ENCODE measurements at places on chromosomes 4 and X.

GRCh38 chrX:70970482-70970995 is 39.6 kb upstream of the SLC7A3 start:
- DNase-seq, result no peak

DNA sequence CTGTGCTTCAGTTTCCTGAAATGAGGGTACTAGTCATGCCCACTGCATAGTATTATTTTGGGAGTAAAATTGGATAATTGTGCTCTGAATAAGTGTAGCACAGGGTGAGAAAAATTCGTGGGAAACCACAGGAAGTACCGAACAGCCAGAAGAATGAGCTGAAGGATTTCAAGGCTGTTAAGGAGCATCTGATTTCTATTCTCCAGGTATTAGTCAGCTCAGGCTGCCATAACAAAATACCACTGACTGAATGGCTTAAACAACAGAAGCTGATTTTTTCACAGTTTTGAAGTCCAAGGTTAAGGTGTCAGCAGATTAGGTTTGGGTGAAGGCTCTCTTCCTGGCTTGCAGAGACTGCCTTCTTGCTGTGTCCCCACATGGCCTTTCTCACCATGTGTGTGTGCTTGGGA is 41.9 kb downstream of the WWC2 start:
- DNase-seq, result no peak

GRCh38 chr4:8274765-8275547 is 5.4 kb downstream of the HTRA3 start:
- no peak for DNase-seq

DNA sequence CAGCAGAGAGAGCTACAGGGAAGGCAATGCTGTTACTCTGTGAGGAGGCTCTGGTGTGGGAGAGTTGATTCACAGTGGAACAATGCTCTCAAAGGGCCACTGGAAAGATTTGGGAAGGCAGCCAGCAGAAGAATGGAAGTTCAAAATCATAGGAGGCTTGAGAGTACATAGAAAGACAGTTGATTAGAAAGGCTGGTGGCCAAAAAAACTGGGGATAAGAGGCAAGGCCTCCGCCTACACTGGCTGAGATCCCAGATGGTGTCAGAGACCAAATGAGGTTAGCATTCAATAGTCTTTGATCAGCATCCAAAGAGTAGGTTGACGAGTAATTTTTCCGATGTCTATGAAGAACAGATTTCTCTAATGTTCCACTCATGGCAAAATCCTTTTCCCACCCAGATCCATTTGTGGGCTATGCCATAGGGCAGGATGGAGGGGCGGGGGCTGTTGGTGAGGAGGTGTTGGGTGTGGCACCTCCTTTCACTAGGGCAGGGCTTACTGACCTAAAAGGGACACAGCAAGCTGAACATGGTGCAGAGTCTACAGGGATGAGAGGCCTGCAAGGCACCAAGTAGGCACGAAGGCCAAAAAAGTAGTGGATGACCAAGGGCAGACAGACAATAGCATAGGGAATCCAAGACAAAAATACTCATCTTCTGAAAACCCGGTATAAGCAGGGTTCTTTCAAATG is 15.1 kb downstream of the TEC start:
- DNase-seq, result no peak

- DNase-seq, result no peak
These were observed 8.4 kb downstream of the FBXO8 start for GRCh38 chr4:174275101-174275500.

GRCh38 chrX:51641421-51642021 is 22.8 kb upstream of the CENPVL3 start:
- no peak for DNase-seq

- DNase-seq, result no peak
These were observed 89.6 kb upstream of the MAD2L1 start for GRCh38 chr4:120156120-120156718.

DNA sequence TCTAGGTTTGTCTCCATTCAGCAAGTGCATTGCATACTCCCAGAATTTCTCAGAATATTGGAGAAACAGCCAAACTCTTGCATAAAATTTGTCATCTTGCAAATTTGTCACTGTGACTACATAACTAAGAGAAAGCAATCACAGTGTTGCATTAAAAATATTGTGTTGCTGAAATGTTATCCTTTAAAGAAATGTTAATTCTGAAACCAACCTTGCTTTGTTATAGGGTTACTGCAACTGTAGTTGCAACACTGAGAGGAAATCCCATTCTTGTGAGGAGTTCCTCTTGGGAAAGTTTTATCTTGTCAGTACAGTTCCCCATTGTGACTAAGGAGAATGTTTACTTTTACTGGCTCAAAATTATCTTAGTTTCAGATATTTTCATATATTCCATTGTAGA is 20.9 kb downstream of the CYBB start:
- no peak for DNase-seq

- DNase-seq, result no peak
These were observed 86.8 kb downstream of the DCLK2 start for GRCh38 chr4:150164956-150165629.

GRCh38 chr4:35649011-35649410 is 595.3 kb downstream of the ARAP2 start:
- no peak for DNase-seq

GRCh38 chr4:182310316-182310715 is 67.1 kb downstream of the TENM3 start:
- DNase-seq, result no peak

DNA sequence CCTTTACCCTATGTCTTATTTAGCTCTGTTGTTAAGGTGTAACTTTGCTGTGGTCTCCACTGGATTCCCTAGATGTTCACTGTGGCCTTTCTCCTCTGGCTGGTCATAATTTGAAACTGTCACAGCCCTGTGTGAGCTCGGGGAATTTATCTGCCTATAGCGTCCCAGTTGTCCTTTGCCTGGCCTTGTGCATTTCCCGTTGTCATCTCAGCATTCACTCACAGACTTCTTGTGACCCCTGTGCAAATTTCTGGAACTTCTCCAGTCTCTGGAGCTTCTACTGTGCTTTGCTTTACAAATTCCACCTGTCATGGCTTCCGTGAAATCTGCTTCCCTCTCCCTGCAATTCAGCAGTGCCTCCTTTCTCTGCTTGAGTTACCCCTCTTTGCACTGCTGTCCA is 106.7 kb downstream of the WWC2 start:
- DNase-seq, result no peak

DNA sequence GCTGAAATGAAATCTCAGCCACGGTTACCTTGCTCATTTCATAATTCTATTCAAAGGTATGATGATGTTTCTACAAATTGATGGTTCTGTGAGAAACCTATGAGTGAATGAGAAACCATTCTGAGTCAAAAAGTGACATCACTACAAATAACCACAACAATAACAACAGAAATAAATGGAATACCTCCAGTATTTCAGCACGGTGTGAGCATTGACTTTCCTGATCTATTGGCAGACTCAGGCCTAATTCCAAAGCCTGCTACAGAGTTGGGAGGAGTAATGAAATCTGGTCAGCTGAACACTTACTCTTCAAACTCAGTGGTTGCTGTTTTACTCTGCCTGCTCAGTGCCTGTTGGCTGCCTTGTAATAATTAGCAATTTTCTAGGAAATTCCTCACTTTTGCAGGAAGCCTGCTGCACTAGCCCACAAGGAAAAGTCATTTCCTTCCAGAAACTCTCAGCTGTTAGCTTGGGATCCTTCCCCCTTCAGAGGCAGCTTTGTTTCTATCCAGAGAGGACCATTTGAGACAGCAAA is 18.8 kb upstream of the SYNPO2 start:
- no peak for DNase-seq

- DNase-seq, result no peak
These were observed 63.3 kb upstream of the RELL1 start for GRCh38 chr4:37749398-37749988.

DNA sequence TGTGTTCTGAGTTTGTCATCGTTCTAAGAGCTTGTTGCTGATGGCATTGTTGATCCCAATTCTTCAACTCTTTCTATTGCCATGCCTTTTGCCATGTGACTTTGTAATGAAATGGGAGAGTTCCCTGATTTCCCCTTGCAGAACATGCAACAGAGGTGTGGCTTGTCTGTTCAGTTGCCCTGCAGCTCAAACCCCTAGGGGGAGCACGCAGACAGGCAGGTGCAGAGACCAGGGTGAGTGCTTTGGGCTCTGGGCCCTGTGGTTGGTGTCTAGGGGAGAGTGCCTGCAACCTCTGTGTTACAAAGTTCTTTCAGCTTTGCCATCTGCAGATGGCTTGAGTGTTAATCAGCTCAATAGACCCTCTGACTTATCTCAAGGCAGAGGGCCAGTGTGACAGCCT is 332.7 kb downstream of the MID1IP1 start:
- DNase-seq, result no peak

DNA sequence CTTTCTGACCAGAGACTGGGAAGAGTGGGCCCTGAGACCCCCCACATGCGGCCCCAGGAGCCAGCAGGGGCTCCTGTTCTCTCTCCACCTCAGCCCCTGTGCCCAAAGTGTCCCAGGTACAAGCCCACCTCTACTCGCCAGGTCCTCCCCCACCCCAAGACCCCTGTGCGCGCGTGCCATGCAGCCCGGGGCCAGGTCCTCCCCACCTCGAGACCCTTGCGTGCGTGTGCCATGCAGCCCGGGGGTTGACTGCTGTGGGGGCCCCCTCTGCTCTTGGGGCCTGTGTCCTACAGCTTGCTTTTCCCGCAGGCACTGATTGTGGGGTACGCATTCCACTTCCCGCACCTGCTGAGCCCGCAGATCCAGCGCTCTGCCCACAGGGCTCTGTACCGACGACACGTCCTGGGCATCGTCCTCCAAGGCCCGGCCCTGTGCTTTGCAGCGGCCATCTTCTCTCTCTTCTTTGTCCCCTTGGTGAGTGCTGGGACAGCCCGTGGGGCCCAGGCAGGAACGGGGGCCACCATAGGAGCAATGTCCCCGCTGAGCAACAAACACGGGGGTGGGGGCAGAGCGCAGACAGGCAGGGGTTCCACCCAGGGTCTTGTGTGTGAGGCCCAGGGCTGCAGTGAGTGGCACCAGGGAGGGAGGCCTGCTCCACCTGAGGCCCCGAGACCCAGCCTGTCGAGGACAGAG is 20.3 kb downstream of the DGKQ start:
- DNase-seq, result no peak

DNA sequence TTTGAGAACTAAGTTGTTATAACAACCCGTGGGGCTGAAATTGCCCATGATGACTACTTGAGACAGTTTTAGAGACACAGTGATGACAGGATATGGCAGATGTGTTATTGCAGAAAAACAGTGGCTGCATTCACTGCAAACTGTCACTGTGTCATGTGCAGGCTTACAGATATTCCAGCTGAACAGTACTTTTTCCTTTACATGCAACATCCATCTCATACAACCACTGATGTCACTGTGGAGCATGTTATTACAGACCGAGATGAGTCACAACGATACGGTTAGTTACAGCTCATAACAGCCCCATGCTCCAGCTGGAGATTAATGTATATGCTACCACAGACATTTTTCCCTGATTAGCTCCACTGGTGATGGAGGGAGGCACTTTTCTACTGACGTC is 207.4 kb downstream of the TMA16 start:
- no peak for DNase-seq

DNA sequence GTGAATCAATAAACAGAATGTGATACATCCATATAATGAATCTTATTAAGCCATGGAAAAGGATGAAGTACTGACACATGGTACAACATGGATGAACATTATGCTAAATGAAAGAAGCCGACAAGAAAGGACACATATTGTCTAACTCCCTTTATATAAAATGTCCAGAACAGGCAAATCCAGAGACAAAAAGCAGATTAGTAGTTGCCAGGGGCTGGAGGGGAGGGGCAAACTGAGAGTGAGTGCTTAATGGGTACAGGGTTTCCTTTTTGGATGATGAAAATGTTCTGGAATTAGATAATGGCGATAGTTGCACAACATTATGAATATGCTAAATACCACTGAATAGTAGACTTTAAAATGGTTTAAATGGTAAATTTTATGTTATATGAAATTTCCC is 17.4 kb downstream of the ADGRG4 start:
- no peak for DNase-seq

DNA sequence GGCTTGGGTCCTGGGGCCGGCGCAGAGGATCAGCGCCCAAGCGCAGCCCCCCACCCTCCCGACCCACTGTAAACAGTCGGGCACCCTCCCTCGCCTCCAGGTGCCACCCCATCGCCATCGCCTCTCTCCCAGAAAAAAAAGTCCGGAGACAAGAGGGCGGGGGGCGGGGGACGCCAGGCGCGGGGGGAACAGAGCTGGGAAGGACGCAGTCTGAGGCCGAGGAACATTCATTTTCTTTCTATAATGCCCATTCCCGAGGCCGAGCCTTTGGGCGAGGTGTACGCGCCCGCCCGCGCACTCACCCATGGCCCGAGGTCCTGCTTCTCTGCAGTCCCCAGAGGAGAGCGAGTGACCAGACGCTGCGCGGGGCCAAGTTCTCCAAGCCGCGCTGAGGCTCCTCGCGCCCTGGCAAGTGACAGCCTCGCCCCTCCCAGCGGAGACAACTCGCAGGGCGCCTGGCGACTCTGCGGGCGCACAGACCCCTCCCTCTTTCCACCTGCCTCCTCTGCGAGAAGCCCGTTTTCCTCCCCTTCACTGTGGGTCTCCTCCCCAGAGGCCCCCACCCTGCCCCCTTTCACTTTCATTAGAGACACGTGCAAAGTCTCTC is 63.5 kb upstream of the WDR17 start:
- no peak for DNase-seq

GRCh38 chr4:6520051-6520636 is 47.7 kb upstream of the PPP2R2C start:
- no peak for DNase-seq

DNA sequence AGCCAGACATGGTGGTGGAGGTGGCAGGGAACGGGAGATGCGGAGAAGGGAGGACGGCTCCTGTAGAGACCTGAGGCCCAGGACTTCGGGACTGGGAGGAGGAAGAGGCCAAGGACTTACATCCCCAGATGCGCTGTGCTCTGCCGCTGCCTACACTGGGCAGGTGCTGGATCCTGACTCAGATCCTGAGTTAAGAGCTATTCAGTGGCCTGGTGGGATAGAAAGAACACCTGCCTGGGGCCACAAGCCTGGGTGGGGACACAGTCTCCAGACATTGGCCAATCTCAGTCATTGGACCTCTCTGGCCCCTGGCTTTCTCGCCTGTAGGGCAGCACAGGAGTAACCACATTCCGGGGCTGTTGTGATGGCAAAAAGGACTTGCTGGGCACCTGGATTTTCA is 10.9 kb upstream of the MSX1 start:
- no peak for DNase-seq

DNA sequence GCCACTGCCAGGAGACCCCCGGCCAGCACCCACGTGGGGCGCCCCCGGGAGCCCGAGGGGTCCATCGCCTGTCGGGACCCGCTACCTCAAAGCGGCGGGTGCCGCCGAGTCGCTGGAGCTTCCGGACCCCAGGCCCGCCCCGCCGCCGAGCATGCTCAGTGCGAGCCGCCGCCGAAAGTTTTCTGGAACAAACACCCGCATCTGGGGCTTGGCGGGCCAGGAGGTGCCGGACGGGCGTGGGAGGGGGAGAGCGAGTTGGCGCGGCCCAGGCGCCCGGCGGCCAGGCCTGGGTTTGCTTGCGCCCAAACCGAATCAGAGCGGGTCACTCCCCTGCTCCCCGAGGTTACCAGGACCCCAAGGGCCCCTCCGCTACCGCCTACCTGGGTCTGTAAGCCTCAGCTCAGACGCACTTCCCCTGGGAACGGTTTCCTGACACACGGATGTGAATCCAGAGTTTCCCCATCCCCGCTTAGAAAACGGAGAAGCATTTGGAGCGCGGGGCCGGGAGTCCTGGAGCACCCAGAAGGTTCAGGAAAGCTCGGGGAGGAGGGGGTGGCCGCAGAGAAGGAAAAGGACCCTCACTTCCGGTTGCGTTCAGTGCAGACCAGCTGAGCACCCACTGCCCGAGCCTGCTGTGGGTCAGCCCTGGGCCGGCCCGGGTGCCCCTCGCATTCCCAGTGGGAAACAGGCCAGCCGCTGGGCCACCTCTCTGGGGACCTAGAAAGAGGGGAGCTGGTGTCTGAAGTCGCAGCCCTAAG is at the start of gene EVC2:
TSS of gene EVC2 (minus strand) at position 111 of the 758 bp plus-strand sequence. CDS start at position 65, 46 bp downstream.
- DNase-seq, result peak; percentile 20

Measured in activated CD8-positive, alpha-beta memory T cell treated with anti-CD3 and anti-CD28 coated beads for 1 hour (primary cell).